Activated T-cell treated with anti-CD3 and anti-CD28 coated beads, Interleukin-2, amount 50 U/mL, for 24 hours (primary cell): ENCODE measurements at places on chromosomes 3 and 15.

GRCh38 chr3:62622553-62623174 lies 249.3 kb upstream of the FEZF2 start:
- no peak for DNase-seq

DNA sequence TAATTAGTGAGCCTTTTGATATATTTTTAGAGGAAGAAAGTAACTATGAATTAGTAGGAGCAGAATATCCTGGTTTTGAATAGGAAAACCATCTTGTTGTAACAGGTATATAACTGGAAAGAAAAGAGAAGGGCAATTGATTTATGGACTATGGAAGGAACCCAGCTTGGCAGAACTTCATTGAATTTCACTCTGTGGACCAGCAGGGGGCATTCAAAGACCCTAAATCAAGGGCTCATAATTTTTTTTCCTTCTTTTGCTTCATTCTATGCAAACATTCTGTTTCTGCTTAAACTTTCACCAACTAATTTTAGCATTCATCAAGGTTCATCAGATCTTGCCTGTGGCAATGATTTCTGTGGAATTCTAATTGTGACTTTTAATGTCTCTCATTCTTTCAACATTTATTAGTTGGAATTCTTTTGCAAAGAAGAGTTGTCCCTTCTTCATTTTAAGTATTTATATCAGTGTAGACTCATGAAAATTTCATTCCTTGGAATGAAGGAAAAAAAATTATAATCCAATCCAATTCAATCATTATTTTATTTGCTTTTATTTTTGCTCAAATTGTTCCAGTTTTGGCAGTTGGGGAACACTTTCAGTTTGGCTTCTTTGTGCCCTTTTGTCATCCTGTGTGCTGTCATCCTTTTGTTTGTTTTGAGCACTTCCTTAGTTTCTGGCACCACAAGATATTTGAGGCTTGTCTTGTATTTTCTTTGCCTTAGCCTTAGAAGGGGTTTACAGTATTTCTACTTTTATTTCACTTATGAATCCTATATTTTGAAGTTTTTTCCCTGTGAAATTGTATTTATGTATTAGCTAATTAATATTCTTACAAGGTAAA lies 30.4 kb downstream of the NXPE3 start:
- DNase-seq = no peak

DNA sequence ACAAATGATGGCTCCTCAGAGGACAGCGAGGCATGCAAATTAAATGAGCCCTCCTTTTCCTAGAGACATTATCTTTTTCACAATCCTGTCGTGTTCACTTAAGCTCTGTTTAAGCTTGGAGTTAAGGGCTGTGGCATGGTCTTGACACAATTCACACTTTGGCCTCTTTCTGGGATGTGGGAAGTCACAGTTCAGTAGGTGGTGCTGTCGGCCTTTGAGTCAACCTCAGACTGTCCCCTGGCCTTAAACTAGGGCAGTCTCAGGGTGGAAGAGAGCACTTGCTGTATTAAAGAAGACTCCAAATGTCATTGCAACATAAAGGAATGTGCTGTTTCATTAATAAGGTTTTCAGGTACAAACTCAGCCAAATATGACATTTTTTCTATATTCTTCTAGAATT lies 351.0 kb downstream of the MCTP2 start:
- peak; percentile 33 for DNase-seq

GRCh38 chr3:102290241-102290640 lies 144.6 kb upstream of the ZPLD1 start:
- DNase-seq = no peak

DNA sequence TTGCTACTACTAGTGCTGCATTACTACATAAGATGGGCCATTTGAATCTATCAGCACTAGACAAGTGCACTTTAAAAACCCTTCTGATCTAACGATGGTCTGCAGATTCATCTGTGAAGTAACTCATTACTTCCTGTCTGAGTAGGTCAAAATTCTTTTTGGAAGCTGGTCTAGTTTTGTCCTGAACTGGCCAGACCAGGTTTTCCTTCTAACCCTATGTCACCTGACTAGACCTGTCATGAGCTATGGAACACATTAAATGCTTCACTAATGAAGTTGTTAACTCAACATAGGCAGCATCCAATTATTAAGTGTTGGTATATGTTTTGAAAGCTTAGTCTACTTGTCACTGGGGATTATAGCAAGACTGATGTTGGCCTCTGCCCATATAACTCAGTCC lies 10.1 kb upstream of the RBM5 start:
- DNase-seq = no peak

DNA sequence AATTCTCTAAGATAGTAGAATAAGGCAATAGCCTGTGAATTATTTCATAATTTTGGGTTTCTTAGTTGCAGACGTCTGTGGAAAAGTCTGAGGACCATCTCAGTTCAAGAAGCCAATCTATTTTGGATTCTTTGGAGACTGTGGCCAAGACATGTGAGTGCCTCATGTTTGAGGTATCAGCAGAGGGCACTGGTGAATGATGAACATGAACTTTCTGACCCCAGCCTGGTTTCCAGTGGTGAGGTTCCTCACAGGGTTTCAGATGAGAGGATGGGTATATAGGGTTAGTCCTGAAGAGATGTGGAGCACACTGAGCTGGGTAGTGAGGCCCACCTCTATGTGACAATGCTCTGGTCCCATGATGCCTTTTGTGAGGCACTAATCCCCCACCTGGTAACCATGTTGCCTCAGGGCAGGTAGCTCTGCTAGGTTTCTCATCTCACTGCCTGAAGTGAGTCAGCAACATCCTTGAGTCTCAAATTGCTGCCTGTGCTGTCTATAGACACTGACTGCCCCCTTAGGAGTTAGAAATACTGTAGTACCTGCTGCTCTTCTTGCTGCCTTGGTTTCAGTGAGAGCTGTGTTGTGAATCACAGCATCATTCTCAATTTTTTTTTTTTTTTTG lies 32.3 kb downstream of the C3orf62 start:
- no peak for DNase-seq

DNA sequence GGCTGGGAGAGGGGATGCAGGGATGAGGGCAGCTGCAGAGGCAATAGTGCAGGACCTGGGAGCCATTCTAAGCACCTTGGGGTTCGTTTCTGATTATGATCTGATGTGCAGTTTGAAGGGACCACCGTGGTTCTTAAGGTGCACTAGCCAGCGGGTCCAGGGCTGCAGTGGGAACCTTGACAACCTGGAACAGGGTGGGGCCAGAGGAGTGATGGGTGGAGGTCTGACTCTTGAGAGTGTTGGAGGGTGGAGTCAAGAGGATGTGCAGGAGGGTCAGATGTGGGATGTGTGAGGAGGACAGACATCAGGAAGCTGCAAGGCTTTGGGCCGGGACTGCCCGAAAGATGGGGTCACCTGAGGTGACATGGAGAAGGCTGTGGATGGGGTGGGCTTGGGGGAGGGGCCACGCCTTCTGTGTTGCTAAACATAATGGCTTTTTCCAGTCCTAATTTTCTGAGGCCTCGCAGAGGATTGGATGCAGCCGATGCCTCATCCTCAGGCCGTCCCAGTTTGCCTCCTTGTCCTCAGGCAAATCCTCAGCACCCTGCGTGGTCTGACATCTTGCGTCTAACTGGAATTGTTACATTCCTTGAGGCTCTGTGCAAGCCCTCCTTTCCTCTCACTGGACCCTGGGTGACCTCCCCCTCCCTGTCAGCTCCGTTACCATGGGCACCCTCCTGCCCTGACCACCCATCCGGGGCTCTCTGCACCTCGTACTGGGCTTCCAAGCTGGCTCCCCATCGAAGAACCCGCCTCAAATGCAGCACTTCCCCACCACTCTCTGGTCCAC lies 61.4 kb upstream of the TRPM1 start:
- no peak for DNase-seq

DNA sequence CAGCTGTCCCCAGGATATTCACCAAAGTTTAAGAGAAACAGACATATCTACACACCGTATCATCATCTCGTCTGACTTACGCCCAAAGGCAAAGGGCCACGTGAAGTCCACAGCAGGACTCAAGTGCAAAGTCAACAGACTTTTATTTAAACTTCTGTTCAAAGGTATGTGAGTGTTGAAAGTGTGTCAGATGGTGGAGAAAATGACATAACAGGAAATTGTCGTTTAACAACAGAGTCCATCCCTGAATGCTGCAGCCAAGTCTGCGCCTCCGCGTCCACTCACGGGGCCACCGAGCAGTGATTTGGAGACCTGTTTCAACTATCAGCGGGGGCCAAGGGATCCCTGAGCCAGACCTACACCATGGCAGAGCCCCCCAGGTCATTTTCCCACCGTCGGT lies 165.6 kb downstream of the XXYLT1 start:
- DNase-seq = no peak

- DNase-seq = no peak
Measured at GRCh38 chr3:151931171-151931570, 57.7 kb downstream of the SUCNR1 start.

- no peak for DNase-seq
Measured at GRCh38 chr15:51322621-51323296, 15.6 kb downstream of the CYP19A1 start.

DNA sequence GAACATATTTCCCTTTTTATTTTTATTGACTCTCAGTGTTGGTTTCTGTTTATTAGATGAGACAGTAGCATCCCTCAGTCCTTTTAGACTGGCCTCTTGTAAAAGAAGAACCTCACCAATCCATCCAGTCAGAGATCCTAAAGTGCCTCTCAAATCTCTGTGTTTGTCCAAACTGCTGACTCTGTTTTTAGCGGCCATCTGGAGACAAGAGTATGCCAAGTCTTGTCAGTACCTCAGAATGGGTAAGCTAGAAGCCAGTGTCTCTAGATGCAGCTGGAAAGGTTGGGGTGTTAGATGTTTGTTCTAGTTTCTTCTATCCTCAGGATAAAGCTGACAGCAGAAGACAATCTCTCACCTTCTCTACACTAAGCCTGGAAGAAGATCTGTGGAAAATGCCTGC lies 537.7 kb upstream of the ZNF385D start:
- DNase-seq = no peak

DNA sequence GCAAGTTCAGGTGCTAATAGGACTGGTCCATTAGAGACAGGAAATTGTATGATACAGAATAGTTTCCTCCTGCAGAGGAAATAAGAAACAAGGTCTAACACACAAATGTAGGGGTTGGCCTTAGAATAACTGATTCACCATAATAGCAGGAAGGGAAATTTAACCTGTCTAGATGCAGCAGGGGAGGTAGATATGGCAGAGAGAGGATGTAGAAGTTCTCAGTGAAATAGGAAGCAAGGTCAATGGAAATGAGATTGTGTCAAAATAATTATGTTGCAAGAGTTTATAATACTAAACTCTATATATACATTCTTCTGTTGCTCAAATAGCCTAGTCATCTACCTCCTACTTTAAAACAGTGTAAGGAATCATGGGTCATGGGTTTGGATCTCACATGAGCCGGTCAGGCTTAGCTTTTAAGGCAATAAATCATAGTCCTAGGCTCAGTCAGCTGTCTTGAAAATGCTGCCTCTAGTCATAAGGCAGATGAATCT lies 17.0 kb downstream of the BCL2A1 start:
- no peak for DNase-seq

GRCh38 chr3:62502315-62503300 lies 129.3 kb upstream of the FEZF2 start:
- DNase-seq = no peak

- DNase-seq = no peak
Measured at GRCh38 chr3:42012383-42012934, 50.6 kb upstream of the ULK4 start.

DNA sequence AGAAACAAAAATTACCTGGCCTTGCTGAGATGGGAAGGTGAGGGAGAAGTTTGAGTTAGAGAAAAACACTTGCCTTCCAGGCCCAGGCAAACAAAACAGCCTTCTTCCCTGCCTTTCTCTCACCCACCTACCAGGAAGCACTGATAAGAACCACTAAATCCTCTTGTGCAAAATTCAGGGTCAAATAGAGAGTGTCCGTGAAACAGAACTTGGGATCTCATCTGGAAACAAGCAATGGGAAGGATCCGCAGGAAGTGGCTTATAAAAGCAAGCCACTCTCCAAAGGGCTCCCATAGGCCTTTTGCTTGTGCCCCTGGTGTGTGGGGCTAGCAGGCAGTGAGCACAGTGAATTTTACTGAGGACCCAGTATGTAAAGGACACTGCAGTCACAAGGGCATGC lies 11.0 kb downstream of the ADAMTS9 start:
- no peak for DNase-seq

DNA sequence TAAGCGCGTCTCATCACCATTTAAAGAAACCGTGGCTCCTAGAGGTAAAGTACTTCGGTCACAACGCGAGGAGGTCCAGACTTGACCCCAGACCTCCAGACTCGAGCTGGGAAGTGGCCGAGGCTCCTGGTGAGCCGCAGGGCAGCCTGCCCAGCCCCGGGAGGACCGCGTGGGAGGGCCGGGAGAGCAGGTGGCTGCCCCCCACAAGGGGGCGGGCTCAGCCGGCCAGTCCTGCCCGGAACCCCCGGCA lies at the start of gene SLC27A2:
SLC27A2 (plus strand) TSS at position 228 of the 250 bp plus-strand sequence. CDS start 232 bp downstream, outside the sequence.
- DNase-seq = no peak

DNA sequence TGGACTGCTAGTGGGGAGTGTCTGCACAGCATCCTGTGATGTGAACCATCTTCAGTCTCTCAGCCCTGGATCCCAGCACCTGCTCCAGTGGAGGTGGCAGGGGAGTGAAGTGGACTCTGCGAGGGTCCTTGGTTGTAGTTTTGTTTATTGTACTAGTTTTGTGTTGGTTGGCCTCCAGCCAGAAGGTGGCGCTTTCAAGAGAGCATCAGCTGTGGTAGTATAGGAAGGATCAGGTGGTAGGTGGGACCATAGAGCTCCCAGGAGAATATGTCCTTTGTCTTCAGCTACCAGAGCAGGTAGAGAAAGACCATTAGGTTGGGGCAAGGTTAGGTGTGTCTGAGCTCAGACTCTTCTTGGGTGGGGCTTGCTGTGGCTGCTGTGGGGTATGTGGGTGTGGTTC lies 20.9 kb downstream of the NEK11 start:
- DNase-seq = no peak

DNA sequence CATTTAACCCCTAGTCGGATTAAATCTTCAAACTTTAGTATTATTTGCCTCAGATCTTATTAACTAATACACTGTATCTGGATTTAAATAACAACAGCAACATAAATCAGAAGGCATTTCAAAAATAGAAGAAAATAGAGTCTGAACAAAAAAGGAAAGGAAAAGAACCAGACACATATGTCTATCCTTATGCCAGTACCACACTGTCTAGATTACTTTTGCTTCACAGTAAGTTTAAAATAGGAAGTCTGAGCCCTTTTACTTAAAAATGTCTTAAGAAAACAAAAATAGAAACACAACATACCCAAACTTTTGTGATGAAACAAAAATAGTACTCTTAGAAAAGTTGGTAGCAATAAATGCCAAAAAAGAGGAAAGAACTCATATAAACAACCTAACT lies 1615.8 kb downstream of the SI start:
- DNase-seq = no peak

GRCh38 chr3:8239718-8240695 lies 261.6 kb upstream of the LMCD1 start:
- no peak for DNase-seq
